ENCODE measurements at places on chromosomes 16 and 17.
A peak's percentile ranks its signal among the peaks of the same experiment; 100 is the strongest.

- DNase-seq, result no peak
Measured at GRCh38 chr16:52787709-52788108, 240.8 kb upstream of the TOX3 start.

- DNase-seq, result no peak
Measured at GRCh38 chr16:88764913-88765349, 20.1 kb downstream of the PIEZO1 start.

DNA sequence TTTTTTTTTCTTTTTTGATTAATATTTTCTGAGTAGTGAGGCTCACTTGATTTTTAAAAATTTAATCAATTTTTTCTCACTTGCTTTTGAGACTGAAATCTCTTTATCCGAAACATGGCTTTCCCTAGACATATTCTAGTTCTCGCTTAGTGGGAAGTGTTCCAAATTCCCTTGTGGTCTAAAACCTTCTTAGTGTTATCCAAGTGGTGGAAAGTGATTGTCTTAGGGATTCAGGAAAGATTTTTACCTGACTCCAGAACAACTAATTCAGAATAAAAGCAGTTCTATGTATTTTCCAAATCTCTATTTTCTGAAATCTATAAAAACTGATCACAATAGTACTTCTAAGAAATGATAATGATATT is 178.8 kb downstream of the MAP2K6 start:
- DNase-seq, result no peak

GRCh38 chr16:1057252-1057932 is 15.2 kb upstream of the SSTR5 start:
- peak; percentile 44 for DNase-seq

- DNase-seq, result no peak
Measured at GRCh38 chr17:6305613-6306360, 129.1 kb downstream of the AIPL1 start.

GRCh38 chr17:81396278-81396721 is 1.0 kb downstream of the BAHCC1 start:
- DNase-seq, result no peak

- no peak for DNase-seq
Measured at GRCh38 chr16:89633064-89633631, 19.7 kb downstream of the DPEP1 start.

DNA sequence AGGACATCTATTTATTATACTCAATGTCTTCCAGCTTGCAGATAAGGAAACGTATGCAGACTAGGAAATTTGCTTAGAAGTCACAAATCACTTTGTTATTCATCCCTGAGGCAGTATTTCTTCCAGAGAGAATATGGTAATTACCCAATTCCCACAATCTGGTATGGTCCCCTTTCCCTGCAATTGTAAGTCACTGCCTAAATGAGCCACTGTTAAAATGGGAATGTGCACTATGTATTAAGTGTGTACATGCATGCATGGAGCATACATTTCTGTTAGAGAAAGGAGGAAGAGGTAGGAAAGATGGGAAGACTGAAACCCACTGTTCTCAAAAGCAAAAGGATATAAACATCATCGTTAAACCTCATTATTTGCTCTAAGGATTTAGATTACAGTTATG is 10.0 kb downstream of the NUFIP2 start:
- no peak for DNase-seq

DNA sequence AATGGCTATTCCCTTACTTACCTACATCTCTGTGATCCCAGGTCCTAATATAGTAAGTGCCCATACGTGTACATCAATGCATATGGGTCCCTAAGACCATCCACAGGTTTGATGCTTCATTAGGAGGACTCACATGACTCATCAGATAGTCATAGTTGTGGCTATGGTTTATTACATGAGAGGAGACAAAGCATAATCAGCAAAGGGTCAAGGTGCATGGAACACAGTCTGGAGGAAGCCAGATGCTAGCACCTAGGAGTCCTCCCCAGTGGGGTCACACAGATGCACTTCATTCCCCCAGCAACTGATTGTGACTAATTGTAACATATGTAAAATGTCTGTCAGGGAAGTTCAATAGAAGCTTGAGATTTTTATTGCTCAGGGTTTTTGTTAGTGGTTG is 42.8 kb downstream of the PHKB start:
- DNase-seq, result peak; percentile 56

DNA sequence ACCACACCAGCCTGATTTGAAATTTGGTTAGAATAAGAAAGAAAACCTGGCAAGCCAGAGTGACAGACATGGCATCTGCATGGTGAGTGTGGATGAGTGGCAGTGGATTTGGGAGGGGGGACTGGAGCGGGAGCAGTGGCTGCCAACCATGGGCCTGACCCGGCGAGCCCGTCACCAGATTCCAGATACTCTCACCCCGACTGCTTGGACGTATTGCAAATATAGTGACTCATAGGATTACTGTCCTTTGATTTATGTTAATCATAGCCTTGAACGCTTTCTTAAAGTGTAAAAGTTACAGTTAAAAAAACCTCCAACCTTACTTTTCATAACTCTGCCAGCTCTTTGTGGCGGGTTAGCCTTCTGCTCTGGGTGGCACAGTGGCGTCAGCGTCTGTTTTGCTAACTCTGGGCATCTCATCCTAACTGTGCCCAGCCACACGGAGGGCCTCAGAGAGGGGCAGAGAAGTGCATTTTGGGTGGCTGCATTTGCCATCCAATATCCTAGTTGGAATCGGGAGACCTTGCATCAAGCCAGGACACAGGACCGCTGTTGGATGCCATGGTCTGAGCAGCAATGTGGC is 26.8 kb upstream of the FOXK2 start:
- DNase-seq, result no peak

DNA sequence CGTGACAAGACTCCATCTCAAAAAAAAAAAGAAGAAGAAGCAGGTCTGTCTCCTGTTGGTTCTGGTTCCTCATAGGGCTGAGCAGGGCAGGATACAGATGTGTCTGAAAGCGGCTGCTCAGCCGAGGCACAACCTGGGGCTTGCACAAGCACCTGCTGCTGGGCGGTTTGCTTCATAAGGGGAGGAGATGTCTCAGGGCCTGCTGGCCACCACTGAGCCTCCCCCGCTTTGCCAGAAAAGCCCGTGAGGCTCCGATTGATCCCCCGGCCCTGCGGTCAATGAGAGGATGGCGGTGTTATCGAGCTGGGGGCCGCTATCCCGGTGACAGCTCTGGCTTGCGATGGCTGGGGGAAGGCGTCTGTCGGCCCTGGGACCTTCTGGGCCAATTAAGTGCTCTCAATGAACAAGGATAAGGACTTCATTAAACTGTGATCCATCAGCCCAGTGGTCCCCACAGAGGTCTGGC is 162.0 kb downstream of the SDK2 start:
- no peak for DNase-seq

DNA sequence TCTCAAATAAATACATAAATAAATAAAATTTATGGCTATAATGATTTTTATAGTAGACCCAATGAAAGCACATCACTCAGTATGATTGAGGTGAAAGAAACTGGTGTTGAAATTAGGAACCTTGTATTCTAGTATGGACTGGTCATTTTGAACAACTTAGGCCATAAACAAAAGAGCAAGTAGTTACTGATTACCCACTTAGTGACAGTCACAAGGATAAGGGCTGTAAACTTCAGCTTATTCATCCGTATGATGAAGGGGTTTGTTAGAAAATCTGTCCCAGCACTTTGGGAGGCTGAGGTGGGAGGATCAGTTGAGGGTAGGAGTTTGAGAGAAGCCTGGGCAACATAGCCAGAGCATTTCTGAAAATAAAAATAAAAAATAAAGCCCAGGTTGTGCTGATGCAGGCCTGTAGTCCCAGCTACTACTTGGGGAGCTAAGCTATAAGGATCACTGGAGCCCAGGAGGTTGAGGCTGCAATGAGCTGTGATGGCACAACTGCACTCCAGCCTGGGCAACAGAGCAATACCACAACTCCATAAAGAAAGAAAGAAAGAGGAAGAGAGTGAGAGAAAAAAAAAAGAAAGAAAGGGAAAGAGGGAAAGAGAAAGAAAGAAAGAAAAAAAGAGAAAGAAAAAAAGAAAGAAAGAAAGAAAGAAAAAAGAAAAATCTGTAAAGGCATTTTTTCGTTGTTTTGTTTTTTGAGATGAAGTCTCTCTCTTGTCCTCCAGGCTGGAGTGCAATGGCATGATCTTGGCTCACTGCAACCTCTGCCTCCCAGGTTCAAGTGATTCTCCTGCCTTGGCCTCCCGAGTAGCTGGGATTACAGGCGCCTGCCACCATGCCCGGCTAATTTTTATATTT is 4.2 kb upstream of the SPAG9 start:
- peak; percentile 82 for DNase-seq

DNA sequence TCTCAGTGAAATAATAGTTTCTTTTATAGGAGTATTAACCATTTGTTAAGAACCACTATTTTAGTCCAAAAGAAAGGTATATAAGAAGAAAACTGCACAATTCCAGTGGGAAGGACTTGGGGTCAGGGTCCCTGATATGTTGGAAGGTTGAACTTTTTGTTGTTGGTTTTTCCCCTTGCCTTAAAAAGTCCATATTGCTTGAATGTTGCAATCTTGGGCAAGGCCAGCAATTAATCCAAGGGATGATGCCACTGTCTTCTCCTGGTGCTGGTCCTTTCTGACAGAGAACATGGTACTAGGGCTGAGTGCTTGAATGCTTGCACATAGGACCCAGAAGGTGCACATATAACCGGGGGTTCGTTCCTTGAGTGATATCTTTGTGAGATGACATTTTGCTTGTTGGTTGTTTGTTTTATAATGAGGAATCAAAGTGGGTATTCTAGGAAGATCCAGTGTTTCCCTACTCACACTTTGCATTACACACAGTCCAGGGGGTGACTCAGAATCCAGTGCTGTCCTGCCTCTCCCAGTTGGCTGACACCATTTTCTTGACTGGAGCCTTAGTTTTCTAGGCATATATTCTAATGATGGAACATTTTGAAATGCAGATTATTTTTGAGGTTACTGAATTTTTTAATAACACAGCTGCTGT is 54.9 kb downstream of the SIAH1 start:
- no peak for DNase-seq

DNA sequence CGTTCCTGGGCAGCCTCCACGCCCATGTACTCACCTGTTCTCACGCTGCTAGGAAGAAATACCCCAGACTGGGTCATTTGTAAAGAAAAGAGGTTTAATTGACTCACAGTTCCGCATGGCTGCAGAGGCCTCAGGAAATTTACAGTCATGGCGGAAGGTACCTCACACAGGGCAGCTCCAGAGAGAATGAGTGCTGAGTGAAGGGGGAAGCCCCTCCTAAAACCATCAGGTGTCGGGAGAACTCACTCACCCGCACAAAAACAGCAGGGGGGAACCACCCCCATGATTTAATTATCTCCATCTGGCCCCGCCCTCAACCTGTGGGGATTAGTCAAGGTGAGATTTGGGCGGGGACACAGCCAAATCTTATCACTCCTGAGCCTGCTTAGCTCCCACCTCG is 18.2 kb downstream of the RAB40C start:
- no peak for DNase-seq

DNA sequence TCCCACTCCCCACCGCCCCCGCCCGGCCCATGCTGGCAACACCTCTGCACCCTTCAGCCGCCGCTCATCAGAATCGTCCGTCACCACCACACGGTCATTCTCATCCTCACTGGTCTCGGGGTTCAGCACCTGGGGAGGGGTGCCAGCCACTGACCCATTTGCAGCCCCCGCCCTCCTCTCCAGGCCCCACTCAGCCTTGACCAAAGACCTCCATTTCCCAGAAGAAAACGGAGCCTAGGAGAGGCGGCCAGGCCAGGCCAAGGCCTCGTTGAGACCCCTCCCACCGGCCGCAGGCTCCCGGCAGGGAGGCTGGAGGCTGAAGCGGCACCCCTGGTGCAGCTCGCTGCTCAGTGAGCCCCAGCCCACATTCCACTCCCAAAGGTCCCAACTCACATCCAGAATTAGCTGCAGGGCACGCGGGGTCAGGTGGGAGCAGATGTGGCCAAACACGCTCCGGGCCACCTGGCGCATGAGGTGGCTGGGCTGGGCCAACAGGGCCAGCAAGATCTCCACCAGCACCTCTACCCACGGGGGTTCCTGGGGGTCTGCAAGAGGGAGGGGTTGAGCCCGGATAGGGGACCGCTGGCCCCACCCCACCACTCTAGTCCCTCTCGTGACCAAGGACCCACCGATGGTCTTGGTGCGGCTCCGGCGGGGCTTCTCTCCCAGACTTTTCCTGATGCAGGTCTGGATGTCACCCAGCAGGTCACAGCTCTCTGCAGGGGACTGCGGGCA is 9.8 kb downstream of the MYBBP1A start:
- DNase-seq, result no peak

DNA sequence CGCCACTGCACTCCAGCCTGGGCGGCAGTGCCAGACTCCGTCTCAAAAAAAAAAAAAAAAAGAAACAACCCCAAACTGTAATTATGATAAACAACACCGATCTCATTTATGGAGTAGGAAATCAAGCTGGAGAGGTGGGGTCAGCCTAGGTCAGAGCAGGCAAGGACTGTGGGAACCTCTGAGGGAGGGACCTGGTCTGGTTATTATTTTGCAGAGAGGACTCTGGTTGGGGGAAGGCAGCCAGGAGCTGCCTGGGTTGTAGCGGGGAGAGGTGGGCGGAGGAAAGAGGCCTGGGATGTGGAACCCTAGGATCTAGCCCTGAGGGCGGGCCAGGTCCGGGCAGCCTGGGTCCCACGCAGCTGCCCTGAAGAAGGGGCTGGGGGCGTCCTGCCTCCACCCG is 10.9 kb upstream of the HS3ST6 start:
- DNase-seq, result peak; percentile 22

DNA sequence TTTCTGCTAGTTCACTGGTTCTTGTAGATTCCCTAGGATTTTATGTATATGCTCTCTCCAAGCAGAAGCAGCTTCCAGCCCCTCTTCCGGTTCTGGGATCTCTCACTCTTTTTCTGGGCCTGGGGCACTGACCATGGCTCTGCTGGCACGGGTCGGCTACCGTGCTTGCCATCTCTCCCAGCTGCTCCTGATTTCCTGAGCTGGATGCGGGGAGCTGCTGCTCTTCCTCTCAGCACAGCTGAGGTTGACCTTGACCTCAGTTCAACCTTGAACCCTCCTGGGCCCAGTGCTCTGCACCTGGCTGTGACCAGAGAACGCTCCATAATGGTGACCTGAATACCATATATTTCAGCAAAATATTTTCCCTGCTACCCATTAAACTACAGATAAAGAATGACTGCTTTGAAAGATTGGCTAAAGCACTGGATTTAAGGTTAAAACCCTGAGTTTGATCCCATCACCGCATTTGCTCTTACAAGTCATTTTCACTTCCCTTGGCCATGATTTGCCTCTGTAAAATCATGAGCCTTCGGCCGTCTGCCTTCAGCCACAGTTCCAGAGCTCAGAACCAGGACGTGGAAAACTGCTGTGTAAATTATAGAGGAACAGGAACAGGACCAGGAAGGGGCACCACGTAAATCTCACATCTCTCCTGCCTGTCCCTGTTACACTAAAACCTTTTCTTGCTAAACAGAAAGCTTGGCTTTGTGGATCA is 130.8 kb upstream of the CHMP6 start:
- no peak for DNase-seq

- DNase-seq, result no peak
Measured at GRCh38 chr17:82871056-82871775, 31.4 kb upstream of the ZNF750 start.

DNA sequence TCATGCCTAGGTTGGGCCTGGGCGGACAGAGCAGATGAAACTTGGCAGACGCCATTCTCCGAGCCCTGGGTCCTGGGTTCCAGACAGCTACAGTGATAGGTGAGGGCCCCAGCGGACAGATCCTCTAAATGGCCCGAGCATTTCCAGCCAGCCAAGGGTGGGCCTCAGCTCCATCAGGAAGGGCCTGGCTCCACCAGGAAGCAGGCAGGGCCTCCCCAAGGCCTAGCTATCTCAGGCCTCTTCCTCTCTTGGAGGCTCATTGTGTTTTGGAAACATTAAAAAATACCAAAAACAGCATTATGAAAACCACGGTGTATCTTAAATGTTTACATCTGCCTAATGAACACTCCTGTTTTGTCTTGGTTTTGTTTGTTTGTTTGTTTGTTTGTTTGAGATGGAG is 38.2 kb upstream of the SBK1 start:
- no peak for DNase-seq

GRCh38 chr17:11458279-11458678 is 140.0 kb upstream of the DNAH9 start:
- DNase-seq, result no peak
